CD4-positive, alpha-beta T cell treated with Interleukin-6 at 100 ng/mL for 8 hours (primary cell): ENCODE measurements at places on chromosomes 16 and 17.
A peak's percentile ranks its signal among the peaks of the same experiment; 100 is the strongest.

GRCh38 chr16:15781650-15782049 lies 75.2 kb downstream of the MYH11 start:
- DNase-seq, result no peak

DNA sequence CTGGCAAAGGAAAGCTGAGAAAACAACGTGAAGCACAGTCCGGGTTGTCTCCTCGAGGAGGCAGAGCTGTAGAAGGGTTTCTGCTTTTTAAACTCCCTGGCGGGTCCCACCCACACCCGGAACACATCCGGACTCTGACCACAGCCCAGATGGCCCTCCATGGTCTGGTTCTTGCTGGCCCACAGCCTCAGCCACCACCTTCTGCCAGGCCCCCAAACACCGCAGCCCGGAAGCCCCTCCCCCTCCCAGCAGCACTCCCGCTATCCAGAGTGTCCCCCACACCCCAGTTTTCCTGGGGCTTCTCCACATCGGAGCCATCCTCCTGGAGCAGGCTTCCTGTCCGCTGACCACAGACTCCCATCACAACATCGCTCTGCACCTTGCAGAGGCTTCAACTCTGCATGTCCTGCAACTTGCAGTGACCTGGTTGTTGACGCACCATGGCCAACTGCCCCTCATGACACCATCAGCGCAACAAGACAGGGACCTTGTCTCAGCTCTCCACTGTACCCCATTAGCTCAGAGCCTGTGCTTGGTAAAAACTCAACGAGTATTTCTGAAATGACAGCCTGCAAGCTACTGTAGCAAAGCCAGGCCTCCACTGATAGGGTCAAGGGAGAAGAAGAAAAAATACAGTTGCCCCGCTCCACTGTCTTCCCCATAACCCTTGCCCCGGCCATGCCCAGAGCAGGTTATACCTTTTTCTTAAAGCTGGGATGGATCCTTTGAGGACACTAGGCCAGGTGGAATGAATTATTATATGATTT lies 129.8 kb downstream of the C16orf78 start:
- no peak for DNase-seq

DNA sequence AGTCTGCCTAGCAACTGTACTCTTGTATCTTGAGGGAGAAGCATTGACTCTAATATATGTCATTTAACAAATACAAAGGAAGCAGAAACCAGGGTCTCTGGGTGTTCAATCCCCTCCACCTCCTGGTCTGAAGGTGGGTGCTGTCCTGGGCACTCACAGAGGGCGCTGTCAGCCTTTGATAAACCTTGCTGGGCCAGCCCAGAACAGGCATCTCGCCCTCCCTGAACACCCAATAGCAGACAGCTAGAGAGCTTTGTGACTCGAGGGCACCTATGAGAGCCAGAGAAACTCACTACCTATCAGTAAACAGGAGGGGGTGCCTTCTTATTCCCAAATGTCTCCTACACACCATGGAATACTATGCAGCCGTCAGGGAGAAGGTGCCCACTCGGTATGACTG lies 6.4 kb upstream of the PIPOX start:
- no peak for DNase-seq

DNA sequence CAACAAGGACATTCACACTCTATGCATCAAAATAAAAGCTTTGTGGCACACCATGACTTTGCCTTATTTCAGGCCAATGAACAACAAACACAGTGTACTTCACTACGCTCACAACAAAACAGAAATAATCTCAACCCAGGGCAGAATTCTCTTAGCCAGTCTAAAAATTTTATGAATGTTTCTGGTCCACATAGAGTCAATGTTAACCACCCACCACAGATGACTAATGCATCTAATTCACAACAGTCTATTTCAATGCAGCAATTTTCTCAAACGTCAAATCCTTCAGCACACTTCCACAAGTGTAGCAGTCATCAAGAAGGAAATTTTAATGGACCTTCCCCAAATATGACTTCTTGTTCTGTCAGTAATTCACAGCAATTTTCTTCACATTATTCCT lies 101.7 kb downstream of the CHD9 start:
- no peak for DNase-seq

GRCh38 chr16:23629516-23629915 lies 11.6 kb downstream of the PALB2 start:
- DNase-seq, result no peak

- DNase-seq, result no peak
Measured at GRCh38 chr17:67509390-67510287, 132.6 kb downstream of the PITPNC1 start.

DNA sequence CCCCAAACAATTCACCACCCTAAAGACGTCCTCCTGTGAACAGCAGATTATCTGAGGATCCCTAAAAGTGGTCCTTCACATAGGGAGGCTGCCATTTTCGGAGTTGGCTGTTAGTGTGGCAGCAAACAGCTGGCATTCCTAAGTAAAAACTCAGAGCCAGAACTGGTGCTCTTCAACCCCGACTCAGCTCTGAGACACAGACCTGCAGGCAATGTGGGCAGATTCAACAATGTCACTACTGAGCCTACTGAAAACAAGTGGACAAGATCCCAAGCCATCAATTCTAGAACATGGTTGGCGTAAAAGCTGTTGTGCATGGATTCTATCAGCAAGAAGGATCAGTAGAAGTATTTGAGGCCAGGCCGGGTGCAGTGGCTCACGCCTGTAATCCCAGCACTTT lies 247.2 kb downstream of the NTN1 start:
- no peak for DNase-seq

- no peak for DNase-seq
Measured at GRCh38 chr16:65126845-65127624, 5.2 kb upstream of the CDH11 start.

DNA sequence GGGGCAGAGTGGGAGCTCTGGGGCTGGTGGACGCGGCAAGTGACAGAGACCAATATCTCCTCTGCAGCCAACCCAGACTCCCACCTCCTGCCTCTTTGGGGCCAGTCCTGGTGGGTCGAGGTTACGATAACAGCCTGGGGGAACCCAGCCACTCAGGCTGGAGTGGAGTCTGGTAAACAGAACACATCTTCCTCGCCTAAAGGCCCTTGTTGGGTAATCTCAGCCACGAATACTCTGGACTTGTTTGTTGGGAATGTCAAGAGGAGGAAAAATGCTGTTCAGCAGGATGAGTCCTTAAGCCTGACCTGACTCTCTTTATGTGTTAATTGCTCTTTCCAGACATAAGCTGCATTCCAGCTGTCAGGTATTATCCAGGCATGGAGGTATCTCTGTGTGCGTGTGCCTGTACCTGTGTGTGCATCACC lies 8.0 kb upstream of the SPNS2 start:
- no peak for DNase-seq

DNA sequence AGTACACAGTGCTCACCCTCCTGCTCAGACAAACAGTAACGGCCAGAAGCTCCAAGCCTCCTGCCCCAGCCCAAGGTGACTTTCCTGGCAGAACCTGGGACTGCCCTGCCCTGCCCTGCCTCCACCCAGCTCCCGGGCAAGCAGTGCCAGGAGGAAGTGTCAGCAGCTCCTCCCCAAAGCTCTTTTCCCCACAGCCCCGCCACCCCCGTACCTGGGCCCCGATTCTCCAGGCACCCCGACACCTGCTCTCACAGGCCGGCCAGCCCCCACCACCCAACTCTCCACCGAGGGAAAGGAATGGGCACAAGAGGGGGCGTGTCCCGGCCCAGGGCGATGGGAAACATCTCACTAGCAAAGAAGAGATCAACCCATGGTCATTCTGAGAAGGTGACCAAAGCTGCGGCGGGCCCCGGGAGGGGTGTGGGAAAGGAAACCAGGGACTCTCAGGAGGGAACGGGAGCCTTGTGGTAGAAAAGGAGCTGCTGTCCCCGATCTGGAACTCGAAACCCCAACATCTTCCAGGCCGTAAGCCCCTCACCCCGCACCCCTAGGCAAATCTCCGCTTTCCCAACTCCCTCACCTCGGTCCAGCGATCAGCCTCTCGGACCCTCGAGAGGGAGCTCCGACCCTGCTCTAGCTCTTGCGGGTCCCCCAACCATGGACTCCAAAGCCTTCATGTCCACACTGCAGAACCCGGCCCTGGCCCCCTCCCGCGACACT lies 1.2 kb downstream of the BCAR1 start:
- DNase-seq, result no peak

DNA sequence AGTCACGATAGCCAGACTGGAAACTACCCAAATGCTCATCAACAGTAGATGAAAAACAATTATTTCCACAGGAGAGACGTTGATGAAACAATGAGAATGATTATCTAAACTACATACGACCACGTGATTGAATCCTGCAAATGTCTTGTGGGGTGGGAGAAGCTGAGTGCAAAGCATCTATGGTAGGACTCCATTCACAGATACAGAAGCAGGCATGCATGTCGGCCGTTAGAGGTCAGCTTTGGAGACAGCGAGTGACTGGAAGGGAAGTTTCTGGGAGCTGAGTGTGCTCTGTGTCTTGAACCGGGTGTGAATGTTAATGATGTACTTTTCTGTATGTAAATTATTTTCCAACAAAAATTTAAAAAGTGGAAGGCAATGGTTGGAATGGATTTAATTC lies 71.5 kb upstream of the DNAJA2 start:
- DNase-seq, result no peak

DNA sequence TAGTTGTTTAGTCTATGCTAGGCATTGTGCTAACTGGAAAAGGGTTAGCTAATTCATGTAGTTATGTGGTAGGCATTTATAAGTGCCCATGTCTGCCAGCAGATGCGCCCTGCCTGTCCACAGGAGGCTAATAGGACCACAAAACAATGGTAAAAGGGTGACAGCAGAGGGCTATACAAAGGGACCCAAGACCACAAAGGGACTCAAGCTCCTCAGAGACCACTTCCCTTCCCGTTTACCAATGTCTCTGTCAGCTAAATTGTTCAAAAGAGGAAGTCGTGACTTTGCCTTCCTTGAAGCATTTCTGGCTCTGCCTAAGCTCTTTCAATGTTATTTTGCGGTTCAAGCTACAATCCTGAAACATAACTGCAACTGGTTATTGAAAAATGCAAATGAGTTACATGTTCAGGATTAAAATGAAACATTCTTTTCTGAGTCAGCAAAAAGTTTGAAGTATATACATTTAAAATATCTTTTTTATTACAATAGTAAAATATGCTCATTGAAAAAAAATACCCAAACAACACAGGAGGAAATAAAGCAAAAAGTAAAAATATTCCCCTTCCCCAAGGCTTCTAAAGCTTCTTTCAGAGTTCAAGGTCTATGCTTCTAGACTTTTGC lies 149.2 kb downstream of the MAF start:
- peak; percentile 5 for DNase-seq

- no peak for DNase-seq
Measured at GRCh38 chr16:58451945-58452401, 48.0 kb upstream of the NDRG4 start.

GRCh38 chr16:28522792-28523191 lies 16.0 kb downstream of the NUPR1 start:
- DNase-seq, result no peak

- no peak for DNase-seq
Measured at GRCh38 chr17:7849130-7849750, 5.6 kb upstream of the TMEM88 start.

DNA sequence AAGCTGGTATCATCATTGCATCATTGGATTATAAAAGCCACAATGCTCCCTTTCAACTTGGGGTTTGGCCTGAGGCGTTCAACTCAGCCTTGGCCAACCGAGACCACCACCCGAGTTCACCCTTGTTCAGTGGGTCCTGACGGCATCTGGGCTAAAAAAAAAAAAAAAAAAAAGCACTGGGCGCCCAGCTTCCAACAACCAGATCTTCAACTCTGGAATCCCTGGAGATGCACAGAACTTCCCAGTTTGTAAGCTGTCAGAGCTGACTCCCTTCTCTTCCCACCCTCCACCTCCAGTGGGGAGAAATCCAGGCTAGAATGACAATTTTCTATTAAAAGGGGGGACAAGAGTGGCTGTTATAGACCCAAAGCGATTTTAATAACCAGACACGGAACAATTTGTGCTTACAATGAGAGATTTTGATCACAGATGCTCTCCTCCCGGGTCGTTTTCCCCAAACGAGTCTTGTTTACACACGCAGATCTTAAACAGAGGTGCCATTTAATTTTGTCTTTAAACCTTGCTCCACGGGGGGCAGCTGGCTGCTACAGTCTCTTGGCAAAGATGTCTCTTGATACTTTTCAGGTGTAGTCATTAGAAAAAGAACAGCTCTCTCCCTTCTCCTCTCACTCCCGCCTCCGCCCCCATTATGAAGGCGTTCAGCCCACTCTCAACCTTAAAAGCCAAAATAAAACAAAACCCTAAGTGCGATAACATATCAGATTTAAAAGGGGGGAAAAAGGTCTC lies 26.9 kb downstream of the GPRC5B start:
- no peak for DNase-seq

DNA sequence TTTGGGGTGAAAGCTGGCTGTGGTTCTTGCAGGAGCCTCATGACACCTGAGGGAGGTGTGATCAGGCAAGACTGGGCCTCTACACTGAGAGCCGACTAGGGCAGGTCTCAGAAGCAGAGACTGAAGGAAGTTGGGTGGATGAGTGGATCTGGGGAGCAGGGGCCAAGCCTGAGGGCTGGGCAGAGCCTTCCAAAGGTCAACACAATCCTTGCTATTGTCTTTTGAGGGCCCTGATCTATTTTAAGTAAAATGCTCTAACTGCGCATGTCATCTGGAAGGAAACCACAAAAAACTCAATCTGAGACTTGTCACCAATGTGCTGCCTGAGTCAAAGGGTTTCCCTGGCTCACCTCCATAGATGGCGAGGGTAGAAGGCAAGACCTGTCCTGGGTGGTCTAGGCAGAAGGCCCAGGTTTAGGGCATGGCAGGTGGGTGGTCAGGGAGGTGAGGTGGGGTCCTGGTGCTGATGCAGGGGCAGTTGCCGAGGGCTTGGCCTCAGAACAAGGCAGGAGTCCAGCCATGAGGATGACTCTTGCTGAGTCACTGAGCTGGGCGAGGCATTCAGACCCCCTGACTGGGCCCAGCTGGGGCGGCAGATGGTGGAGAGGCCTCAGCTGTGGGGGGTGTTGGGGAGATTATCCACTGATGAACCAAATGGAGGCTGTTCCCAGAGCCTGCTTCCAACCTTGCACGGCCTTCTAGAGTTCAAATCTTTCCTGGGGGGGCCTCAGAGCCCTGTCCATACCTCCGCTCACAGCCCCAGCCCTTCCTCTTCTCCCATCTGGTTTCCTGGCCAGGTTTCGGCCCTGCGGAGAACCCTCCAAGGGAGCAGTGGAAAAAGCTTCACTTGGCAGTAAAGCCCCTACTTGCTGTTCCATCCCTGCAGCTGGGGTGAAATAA lies 5.1 kb downstream of the MVP start:
- peak; percentile 47 for DNase-seq

GRCh38 chr17:69478916-69479315 lies 64.4 kb downstream of the MAP2K6 start:
- DNase-seq, result no peak

DNA sequence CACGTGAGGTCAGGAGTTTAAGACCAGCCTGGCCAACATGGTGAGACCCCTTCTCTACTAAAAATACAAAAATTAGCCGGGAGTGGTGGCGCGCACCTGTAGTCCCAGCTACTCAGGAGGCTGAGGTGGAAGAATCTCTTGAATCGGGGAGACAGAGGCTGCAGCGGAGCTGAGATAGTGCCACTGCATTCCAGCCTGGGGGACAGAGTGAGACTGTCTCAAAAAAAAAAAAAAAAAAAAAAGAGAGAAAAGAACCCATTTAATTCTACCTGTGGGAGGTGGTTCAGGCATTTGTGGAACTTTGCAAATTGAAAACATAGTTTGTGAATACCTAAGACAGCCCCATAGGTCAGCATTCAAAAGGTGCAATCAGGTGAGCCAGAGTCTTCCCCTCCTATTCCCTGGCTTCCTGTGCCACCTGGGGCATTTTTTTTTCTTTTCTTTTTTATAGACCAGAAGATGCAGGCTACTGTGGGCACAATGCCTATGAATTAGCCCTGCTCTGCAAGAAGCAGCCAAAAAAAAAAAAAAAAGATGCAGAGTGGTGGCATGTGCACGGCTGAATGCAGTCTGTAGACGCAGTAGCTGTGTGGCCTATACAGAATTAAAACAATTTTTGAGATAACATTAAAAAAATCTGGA lies 9.1 kb upstream of the SOCS3 start:
- DNase-seq, result no peak
